ENCODE measurements at places on chromosomes 3 and 15.

DNA sequence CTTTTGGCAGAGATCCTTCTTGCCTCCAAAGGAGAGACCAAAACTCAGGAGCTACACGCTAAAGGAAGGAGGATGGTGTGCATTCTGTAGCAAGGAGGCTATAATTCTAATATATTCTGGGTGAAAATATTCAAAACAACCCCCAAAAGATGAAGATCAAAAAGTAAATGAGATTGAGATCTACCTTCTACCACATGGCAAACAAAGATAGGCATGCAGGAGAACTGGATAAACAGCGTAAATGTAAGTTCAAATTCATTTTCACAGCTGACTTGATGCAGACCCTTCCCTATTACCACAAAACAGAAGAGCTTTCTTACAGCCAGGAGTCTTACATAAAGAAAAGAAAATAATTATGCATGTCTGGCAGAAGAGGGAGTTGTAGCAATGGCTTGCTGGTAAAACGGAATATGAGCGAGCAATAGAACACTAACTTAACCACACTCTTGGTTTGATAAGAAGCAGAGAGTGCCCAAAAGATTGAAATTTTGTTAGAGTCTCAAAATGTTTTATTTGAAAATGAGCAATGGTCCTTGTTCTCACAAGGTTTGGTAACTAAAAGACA, 272.7 kb downstream of the MECOM start:
- DNase-seq = no peak

GRCh38 chr3:173745952-173746682, 348.6 kb downstream of the NLGN1 start:
- DNase-seq = no peak

GRCh38 chr15:61660579-61660978, 399.7 kb downstream of the VPS13C start:
- DNase-seq = no peak

GRCh38 chr15:35622641-35623340, 76.8 kb upstream of the DPH6 start:
- no peak for DNase-seq

GRCh38 chr3:114892880-114893279, 254.2 kb downstream of the ZBTB20 start:
- no peak for DNase-seq

DNA sequence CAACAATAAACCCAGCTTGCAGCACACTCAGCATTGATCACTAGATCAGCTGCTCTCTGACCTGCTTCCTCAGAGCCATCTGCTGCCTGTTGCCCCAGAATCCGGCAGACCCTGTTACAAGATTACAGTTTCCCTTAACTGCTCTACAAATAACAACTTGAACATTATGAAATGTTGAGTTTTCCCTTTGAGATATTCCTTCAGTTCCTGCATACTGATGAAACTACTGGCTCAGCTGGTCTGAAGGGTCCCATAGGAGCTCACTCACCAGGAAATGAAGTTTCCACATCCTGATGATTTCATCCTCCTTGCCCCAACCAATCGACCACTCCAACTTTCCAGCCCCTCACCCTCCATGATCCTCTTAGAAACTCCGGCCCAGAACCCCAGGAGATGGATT, 281.9 kb downstream of the OCA2 start:
- DNase-seq = no peak

- DNase-seq = no peak
Measured at GRCh38 chr3:109702252-109702651, 364.9 kb upstream of the DPPA4 start.

GRCh38 chr15:92623435-92623834, 32.1 kb downstream of the FAM174B start:
- DNase-seq = no peak

- DNase-seq = no peak
Measured at GRCh38 chr3:113186566-113186965, 24.8 kb upstream of the BOC start.

DNA sequence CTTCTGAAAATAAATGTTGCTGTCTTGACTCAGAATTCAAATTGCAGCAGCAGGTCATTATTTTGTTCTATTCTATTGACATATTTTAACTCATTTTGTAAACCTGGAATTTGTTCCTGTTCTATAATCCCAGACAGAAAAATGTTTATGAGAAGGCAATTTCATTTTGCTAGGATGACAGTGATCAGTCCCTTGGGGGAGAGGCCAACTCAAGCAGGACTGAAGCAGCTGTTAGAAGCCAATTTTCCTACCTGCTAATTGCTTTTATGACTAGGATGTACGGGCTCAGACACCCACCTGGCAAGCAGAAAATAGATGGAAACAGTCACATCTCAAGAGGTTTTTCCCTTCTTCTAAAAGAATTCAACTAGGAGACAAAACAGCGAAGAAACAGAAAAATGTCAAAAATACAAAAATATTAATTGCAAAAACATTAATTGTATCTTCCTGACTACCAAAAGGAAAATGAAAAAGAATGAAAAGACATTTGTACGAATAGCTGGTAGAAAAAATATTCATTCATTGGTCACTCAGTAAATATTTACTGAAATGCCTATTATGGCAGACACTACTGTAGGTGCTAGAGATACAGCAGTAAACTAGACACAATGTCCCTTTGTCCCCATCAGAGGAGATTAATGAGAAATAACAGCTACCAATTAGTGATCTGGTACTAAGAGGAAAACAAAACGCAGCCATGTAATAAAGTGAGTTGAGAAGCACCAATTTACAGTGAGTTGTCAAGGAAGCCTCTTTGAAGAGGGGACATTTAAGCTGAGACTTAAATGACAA, 73.5 kb downstream of the PEAK1 start:
- DNase-seq = no peak

GRCh38 chr15:101481917-101482525, 7.5 kb downstream of the PCSK6 start:
- DNase-seq = no peak

DNA sequence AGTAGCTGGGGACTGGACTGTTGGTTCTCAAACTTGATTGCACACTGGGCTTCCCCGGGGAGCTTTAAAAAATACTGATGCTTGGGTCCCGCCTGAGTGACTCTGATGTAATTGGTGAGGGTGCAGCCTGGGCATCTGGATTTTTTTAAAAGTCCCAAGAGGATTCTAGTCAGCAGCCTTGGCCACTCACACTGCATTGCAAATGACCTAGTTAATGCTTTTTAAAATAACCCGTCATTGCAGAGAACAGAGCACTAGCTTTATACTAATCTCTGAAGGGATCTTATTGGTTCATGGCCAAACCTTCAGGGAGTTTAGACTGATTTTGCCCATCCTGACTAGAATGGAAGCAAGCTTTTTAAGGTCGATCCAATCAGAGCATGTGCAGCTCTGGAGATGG, 310.6 kb upstream of the PROK2 start:
- no peak for DNase-seq

DNA sequence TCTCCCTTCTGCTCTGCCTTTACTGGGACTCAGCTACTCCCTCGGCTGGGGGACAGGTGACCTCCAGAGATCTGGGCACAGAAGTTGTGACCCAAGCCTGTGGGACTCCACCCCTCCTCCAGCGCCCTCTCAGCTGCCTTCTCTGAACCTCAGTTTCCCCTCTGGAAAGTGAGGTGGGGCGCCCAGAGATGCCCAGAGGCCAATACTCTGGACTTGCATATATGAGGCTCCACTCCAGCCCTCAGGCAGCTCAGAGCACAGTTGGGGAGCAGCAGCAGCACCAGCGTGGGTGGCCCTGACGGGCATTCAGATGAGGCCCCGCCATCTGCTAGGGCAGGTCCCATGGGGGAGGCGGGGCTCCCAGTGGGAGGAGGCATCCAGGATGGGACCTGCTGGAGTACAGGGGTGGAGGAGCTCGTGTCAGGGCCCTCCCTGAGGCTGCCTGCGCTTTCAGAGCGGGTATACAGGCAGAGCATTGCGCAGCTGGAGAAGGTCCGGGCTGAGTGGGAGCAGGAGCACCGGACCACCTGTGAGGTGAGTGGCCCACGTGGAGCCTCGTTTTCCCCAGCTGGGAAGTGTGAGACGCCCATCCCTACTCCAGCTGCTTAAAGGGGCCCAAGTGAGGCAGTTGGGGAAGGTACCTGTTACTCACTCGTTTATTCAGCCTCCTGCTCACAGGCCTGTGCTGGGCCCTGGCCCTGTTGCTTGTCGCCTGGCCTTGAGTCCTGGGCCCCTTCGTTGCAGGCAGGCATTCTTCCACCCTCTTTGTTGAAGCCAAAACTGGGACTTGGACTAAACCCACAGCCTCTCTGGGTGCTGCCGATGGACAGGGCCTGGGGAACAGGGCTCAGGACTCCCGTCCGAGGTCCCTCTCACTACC, 35.4 kb downstream of the PSTPIP1 start:
- no peak for DNase-seq

GRCh38 chr15:87326269-87326668, 930.3 kb downstream of the NTRK3 start:
- DNase-seq = no peak

DNA sequence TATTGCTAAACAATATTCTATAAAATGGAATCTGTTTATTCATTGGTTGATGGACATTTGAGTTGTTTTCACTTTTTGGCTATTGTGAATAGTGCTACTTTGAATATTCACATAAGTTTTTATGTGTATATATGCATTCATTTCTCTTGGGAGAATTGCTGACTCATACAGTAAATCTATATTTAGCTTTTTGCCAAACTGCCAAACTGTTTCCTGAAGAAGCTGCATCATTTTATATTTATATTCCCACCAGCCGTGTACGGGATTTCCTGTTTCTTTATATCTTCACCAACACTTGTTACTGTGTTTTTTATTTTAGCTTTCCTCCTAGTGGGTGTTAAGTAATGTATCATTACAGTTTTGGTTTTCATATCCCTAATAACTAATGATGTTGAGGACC, 12.5 kb upstream of the TCAIM start:
- no peak for DNase-seq

- DNase-seq = no peak
Measured at GRCh38 chr3:32359766-32360492, 31.7 kb upstream of the CMTM7 start.

- no peak for DNase-seq
Measured at GRCh38 chr3:5874931-5875341, 687.4 kb downstream of the EDEM1 start.

DNA sequence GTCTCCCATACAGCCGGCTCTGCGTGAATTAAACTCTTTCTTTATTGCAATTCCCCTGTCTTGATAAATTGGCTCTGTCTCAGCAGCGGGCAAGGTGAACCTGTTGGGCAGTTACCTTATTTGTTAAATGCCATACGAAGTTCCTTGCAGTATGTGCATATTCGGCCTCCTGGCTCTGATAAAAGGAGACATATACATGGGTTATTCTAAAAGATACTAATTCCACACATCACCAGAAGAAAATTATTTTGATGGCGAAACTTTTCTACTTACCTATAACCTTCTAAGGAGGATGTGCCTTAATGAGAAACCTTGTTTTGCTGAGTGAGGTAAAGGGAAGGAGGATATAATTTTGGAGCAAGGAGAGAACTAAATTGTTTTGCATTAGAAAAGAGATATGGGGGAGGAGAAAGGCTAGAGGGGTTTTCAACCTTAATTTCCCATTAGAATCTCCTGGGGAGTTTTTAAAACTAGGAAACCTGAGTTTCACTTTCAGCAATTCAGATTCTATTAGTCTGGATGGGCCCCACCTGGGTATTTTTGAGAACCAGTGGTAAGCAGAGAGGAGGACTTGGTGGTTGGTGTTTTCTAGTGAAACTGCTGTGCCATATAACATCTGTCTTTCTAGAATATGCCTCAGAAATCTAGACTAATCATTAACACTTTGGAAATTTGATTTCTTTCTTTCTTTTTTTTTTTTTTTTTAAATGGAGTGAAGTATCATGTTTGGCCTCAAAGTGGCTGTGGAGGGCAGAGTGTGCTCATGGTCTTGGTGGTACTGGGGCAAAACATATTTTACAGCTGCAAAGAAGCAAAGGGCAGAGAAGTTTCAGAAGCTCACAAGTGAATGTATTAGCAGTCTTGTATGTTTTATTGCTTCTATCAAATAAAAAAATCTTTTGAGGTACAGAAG, 23.0 kb downstream of the NANOGP8 start:
- DNase-seq = no peak

DNA sequence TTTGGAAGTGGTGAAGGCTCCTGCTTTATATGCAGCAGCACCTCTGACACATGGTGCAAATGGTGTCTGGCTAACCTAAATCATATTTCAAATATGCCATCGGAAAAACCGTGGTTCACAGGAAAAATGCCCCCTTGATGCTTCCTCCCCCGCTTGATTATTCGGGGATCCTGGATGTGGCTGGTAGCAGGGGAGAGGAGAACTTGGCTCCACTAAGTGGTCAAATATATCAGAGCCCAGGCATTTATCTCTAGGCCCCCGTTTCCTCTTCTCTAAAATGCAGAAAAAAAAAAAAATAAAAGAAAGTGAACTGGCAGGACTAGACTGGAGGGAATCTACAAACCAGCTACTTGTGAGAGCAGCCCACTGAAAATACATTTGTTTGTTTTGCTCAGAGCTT, 18.2 kb upstream of the ATP2B2 start:
- no peak for DNase-seq

GRCh38 chr3:79113876-79114275, 653.9 kb downstream of the ROBO1 start:
- no peak for DNase-seq

DNA sequence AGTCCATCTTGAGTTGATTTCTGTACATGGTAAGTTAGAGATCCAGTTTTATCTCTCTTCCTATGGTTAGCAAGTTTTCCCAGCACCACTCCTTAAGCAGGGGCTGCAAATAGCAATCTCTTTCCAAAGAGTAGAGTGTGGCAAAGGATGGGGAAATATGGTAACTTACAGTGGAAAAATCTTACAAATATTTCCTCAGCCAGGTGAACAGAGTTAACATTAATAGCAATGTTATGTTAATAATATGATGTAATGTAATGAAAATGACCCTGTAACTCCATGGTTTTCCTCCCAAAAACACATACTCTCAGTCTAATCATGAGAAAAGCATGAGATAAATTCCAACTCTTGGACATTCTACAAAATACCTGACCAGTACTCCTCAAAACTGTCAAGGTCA, 30.4 kb downstream of the FSIP1 start:
- DNase-seq = no peak

GRCh38 chr15:81270781-81271491, 53.0 kb downstream of the STARD5 start:
- no peak for DNase-seq

DNA sequence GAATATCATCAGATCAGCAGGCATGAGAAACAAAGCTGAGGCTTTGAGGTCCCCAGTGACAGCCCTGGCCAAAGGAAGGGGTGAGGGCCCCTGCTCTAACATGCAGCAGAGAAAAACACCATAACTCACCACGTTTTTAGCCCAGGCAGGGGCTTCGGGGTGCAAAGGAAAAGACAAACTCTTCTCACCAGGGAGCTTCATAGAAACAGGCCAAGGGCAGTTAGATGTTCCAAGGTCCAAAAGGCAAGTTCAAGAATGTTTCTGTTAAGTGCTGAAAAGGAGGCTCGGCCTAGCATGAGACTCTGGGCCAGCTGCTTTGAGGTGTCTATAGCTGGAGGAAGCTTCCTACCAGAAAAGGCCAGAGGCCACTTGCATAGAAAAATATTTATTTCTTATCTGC, 608.4 kb upstream of the CFAP20DC start:
- no peak for DNase-seq
